ENCODE measurements at places on chromosomes 16 and 17. TPM values are rescaled to one million over a fixed set of nuclear protein-coding genes. Genes with fewer than 3 reads are reported as not detected.

The GP1BA gene
- not detected for total RNA-seq

The PRAC1 gene
- total RNA-seq, result not detected

DNA sequence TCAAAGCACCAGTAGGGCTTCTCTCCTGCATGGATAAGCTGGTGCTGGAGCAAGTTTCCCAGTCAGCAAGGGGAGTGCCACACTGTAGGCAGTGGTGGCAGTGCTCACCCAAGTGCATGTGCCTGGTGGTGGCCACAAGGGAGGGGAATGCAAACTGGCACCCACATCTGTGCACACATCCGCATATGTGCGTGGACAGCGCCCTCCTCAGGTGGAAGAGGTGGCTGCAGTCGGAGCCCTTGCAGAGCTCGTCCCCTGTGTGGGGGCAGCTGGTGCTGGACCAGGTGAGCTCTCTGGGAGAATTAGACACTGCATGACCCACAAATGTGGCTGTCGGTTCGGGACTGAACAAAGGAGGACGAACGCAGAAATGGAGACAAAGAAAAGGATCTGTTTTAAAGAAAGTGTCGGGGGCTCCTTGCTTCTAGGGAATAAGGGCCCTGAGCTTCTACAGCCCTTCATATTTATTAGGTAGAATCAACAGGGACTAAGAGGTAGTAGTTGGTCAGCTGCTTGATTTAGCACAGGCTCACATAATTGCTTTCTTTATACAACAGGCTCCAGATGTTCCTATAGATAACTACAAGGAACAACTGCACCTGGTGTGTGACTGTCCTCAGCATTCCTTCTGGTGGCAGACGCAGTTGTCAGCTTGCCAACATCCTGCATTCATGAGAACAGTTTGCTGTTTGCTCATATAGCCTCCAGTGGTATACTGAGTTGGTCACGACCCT, 5.3 kb upstream of the ZNF689 start:
- DNase-seq, result peak; percentile 77

DNA sequence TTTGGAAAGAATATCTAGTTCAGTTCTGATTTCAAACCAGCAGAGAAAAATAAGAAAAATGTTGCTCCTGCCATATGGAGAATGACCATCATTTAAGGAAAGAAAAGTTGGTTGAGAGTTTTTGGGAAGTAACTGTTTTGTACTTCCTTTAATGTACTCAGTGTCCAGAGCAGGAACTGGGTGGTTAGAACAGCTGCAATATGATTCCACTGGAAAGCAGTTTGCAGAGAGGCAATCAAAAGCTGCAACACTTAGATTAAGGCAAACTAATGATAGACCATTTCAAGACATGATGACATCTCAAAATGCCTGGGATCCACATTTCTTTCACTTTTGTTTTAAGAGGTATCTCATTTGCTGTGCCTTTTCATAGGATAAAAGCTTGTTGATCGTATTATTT, 313.3 kb upstream of the HSBP1 start:
- no peak for DNase-seq

DNA sequence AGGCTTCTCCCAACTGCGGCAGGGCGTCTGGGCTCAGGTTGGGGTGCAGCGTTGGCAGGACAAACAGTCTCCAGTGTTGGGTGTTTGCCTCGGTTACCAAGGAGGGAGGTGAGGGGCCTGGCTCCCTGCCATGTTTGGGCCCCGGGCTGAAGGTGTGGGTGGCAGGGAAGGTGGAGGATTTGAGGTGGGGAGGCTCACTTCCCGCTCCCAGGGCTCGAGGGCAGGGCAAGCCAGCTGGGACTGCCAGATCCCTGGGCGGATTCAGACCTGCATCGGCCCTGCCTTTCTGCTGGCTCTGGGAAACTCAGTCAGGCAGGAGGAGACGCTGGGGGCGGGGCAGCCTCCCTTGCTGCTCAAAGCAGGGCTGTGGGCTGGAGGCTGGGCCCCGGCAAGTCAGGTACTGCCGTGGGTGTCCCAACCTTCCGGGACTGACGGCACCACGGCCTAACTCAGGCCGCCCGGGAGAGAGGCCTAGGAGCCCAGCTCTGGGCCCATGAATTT, 31.3 kb upstream of the KRT17 start:
- no peak for DNase-seq

GRCh38 chr16:70301121-70301520, 2.1 kb downstream of the DDX19B start:
- DNase-seq, result no peak

GRCh38 chr16:88601313-88602036, 31.3 kb downstream of the ZC3H18 start:
- DNase-seq, result no peak

All from activated naive CD8-positive, alpha-beta T cell treated with anti-CD3 and anti-CD28 coated beads for 36 hours (primary cell).